Amniotic epithelial cell (primary cell): ENCODE measurements at places on chromosomes 6 and 20.

- DNase-seq, result no peak
Observed at GRCh38 chr6:6581054-6581453, 7.5 kb upstream of the LY86 start.

DNA sequence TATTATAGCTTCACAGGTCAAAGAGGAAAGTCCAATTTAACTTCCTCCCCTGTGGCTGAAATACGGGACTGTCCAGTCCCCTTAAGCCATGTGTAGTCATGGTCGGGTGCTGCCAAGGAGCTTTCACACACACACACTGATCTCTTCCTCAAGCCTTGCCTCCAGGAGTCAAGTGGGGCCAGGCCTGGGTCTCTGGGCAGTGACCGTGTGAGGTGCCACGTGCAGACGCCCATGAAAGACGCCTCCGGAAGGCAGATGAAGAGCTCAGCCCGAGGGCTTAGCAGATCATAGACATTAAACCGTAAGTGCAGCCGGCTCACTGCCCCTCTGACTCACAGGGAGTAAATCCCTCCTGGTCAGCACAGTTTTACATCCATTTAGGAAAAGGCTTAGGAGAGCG is 4.2 kb downstream of the GABRR2 start:
- peak; percentile 48 for DNase-seq

DNA sequence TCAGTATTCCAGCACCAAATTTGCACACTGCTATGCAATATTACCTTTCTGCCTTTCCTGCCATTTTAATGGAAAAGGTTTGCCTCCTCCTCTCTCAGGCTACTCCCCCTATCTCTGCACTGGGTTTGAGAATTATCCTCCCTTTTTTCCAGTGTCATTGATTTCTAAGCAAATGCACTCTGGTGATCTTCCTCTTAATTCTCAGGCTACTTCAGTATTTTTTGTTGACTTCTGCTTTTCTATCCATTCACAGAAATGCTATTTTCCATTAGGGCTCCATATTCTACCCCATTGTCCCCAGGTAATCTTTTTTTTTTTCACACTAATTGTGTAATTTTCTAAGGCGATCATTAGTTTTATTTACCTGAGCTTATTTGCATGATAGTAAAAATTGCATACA is 144.0 kb downstream of the GJA1 start:
- no peak for DNase-seq

- DNase-seq, result peak; percentile 56
Observed at GRCh38 chr6:109379711-109380110, 2.6 kb downstream of the CD164 start.

DNA sequence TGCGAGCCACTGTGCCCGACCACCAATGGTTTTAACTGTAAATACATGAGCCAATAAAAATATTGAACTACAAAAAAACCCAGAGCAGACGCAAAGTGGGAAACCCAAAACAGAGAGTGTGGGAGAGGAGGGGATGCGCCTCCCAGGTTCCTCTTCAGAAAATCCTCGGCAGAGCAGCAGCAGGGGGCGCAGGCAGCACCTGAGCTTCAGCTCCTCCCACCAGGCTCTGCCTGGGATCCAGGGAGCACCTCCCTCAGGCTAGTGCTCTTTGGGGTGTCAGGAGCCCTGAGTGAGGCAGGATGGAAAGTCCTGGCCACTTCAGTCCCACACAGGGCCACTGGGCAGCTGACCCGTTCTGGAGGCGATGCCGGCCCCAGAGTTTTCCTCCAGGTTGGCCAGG is 536.9 kb upstream of the CDH4 start:
- DNase-seq, result no peak

DNA sequence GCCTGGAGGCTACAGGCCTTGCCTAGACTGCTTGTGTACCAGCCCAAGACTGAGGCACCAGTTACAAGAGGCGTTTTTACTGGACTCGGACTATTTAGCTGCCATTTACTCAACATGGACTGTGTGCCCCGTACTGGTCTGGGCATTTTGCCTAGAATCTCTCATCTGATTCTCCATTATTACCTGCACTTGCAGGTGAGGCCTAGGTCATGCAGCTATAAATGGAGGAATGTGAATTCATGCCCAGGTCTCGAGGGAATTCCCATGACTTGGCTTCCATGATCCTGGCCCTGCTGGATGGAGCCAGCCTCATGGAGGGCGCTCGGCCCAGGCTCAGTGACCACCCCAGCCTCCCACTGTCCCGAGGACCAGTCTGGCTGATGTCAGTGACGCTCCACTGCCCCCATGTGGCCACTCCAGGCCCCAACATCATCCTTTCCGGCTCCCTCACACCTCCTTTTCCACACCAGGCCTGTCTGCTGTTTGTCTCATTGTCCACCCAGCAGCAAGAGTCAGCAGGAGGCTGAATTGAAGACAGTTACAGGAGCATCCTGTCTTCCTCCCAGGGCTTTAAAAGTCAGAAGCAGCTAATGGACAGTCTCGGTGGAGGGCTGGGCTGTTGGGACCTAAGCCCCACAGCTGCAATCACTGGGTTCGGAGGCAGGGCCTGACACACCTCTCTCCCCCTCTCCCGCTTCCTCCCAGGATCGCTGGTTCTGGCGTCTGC is 8.7 kb downstream of the MMP24OS start:
- peak; percentile 55 for DNase-seq

GRCh38 chr6:12516070-12516469 is 200.5 kb upstream of the PHACTR1 start:
- DNase-seq, result no peak

DNA sequence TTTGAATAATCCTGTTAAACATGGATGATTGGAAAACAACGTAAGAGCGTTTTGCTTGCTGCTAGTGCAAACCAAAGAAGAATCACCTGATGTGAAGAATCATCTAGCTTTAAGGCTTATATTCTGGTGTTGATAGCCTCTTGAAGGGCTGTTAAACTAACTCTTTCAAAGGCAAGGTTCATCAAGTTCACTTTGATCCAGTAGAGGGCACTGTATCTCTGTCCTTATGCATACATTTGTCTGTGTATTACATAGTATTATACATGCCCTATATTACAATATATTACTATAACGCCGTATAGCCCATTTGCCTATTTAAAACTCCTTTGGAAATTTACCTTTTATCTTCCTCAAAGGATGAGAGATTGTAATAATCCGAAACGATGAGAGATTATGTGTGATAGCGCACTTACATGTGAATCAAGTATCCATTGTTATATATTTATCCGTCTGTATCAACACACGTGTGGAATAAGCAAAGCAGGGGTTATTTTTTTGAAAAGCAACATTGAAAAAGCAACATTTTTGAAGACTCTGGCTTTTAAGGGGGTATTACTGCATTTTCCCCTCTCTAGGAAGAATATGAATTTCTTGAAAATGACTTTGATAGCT is 50.8 kb upstream of the NRN1 start:
- peak; percentile 0 for DNase-seq

DNA sequence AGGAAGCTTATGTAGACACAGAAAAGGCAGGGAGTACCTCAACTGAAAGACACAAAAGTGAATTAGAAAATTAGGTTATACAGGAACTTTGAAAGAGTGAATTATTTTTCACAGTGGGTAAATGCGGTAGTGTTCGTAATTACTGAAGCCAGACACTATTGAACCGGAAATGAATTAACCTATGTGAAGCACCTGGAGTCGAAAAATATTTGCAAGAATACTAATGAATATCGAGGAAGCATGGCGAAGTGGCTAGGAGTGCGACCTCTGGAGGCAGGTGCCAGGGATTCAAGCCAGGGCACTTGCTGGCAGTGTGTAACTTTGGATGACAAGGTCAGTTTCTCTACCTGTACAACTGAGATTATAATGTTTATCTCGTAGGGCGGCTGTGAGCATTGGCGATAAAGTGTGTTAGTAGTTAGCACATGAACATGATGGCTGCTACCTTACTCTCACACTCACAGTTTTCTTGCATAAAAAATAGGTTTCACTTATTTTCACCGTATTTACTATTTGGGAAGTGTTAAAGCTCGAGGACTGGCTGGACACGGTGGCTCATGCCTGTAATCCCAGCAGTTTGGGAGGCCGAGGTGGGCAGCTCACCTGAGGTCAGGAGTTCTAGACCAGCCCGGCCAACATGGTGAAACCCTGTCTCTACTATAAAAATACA is 567 bp upstream of the SLC18B1 start:
- peak; percentile 55 for DNase-seq

- no peak for DNase-seq
Observed at GRCh38 chr6:165627366-165627765, 35.7 kb downstream of the PDE10A start.

GRCh38 chr6:2970034-2970685 is 1.2 kb downstream of the SERPINB6 start:
- DNase-seq, result peak; percentile 32

- DNase-seq, result no peak
Observed at GRCh38 chr20:40525351-40525750, 163.7 kb downstream of the MAFB start.

GRCh38 chr6:167650730-167651317 is 175.9 kb upstream of the AFDN start:
- DNase-seq, result no peak

- DNase-seq, result peak; percentile 76
Observed at GRCh38 chr6:107712665-107713551, 111.2 kb downstream of the SCML4 start.

DNA sequence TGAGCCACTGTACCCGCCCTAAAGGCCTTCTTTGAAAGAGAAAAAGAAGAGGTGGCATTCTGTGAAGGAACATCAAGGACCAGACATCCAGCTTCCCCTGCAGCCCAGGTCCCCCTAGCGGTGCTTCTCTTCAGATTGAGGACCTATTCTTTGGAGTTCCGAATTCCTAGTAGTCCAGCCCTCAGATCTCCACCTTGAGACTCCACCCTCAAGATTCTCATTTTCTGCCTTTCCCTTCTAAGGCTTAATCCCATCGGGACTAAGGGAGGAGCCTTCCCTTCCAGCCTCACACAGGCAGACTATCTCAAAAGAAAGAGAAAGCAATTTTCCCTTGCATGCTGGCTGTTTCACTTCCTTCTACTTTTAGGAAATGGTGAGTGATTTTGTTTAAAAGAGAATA is 32.5 kb downstream of the MUC22 start:
- peak; percentile 62 for DNase-seq

DNA sequence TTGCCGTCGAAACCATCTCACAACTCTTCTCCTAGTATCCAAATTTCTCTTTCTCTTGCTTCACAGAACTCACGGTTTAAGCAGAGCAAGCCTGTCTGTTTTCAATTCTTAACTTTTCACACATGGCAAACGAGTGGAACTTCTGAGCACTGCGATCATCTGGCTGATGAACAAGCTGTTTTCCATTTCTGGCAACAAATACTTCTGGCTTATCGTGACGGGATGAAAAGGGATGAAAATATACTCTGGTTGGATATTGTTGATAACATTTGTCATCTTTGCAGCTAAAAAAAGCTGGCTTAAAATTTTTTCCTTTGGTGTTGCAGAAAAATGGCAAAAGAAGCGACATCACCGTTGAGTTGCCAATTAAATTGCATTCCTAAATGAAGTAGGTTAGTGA is 515.2 kb upstream of the JARID2 start:
- no peak for DNase-seq

- DNase-seq, result peak; percentile 69
Observed at GRCh38 chr20:8361006-8361652, 229.1 kb downstream of the PLCB1 start.

DNA sequence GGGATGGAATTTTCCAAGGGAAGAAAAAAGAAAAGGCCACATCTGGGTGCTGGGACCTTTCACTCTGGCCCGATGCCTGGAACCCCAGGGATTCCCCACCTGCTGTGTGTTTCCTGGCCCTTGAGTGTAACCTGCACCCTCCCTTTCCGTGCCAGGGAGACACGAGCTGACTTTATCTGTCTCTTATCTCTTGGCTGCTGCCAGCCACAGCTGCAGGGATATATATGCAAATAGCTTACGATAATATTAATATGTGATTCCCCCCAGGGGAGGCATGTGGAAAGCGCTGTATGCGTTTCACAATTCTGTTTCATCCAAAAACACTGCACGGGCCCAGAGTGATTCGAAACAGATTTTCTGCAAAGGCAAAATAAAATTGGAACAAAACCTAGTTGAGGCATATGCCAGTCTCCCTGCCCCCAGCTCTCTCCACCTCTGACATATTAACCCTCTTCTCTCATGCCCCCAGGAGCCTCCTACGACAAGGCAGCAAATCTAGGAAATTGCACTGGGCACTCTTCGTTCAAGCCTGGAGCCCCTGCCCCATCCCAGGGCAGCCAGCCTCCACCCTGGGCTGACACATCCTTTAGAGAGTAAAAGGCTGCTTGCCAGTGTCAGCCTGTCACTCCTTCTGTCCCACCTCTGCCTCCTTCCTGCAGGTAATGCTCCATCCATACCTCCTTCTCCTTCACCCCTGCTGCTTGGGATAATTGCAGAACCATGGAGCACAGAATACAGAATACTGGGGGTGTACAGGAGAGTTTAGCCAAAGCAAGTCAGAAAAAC is 1.3 kb downstream of the RIPOR3 start:
- peak; percentile 62 for DNase-seq

DNA sequence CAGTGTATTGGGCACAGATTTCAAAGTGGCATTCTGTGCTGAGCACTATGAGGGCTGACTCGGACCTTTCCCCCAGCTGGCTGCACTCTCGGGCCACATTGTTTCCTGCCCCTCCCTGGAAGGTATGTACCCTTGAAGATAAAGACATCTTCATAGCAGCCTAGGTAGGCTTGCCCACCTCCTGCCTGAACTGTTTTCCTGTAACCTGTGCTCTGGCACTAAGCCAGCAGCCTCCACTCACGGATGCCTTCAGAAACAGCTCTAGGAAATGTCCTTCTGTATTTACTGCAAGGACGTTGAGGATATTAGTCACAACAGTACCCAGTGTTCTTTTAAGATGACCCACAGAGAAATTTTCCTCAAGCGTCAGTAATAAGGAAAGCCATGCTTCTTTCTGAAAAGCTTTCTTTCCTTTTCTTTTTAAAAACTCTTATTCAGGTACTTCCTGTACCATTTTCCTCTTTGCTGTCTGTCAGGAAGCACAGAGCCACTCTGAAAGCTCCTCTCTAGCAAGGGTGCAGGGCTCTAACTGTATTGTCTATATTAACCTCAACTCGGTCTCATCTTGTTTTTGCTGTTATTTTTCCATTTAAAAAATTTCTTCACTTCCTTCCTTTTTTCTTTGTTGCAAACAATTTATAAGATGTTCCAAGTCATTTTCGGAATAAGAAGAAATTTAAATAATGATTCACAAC is 43.5 kb downstream of the TTI1 start:
- peak; percentile 7 for DNase-seq

- no peak for DNase-seq
Observed at GRCh38 chr6:36141961-36142360, 11.6 kb downstream of the MAPK13 start.

DNA sequence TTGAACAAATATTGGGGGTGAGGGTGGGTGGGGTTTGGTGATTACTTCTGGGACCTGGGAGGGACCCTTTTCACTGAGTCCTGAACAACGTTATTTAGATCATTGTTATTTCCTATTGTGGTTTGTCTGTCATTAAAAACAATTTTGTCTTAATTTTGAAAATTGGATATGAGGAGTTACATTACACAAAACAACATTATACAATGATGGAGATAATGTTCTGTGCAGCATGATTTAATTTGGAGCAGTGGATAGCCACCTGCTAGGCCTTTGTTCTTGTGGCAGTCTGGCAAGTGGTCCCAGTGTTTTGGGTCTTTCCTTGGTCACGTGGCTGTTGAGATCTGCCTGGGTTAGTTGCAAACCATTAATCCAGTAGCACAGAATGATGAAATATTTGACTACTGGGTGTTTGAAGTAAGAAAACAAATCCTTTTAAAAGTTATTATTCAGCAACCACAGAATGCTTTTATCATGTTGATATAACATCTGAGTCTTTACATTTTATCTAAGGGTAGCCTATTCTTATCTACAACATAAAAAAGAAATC is 172.8 kb downstream of the CDKAL1 start:
- peak; percentile 41 for DNase-seq

- DNase-seq, result no peak
Observed at GRCh38 chr20:53162251-53162835, 190.2 kb downstream of the TSHZ2 start.

GRCh38 chr6:33419580-33420490 is at the start of gene SYNGAP1:
TSS of gene SYNGAP1 (plus strand) at chr6:33420065. CDS start at chr6:33420265, 200 bp downstream.
- DNase-seq, result peak; percentile 79
